ENCODE measurements at places on chromosomes 12 and 14.

DNA sequence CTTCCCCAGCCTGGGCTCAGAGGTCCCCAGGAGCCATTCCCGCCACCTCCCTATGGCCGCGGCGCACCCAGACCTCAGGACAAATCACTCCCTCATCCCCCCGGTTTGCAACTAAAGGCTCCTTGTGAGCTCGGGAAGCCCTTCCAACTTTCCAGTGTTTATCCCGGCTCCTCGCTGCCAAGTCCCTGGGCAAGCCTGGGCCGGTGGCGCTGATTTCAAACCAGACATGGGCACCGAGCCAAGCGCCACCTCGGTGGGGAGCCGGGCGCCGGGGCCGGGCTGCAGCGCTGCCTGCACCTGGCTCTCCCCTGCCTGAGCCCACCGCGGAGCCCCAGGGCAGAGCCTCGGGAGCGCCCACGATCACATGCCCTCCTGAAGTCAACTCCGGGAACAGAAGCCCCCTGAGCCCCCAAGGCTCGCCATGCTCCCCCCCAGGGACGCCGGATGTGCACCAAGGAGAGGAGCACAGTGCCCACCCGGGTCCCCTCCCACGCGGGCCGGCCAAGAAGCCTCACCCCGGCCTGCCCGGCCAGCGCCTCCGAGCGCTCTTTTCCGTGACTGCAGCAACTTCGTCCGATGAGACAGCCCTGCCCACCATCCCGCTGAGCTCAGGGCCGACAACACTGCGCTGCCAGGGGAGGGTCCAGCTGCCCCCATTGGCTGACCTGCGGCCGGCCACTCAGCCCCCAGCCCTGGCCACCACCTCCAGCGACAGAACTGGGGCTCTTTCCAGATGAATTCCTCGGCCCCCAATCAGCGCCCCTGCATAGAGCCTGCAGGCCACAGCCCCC is 50.0 kb downstream of the NCOR2 start:
- no peak for DNase-seq

- DNase-seq, result no peak
Measured at GRCh38 chr12:55733858-55734257, 5.0 kb upstream of the CD63 start.

GRCh38 chr14:34060651-34060999 is 109.8 kb upstream of the EGLN3 start:
- no peak for DNase-seq

DNA sequence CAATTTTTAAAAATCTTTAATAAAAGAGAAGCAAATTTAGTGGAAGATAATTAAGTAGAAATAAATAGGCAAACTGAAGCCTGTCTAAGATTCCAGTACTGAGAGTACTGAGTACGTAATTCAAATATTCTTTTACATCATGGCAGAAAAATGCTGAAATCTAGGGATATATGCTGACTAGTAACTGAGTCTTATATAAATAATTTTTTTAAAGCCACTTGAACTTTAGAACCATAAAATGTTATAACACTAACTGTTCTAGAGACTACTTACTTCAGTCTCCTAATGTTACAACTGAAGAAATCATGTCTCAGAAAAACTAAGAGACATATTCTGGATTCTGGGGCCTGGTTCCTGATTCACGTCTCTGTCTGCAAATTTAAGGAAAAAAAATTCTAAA is 230.6 kb upstream of the PLEKHG7 start:
- DNase-seq, result no peak

- no peak for DNase-seq
Measured at GRCh38 chr14:31592631-31593030, 31.4 kb downstream of the NUBPL start.

- DNase-seq, result no peak
Measured at GRCh38 chr12:65232476-65233077, 45.9 kb upstream of the MSRB3 start.

GRCh38 chr14:45742187-45742586 is 489.2 kb upstream of the MIS18BP1 start:
- DNase-seq, result no peak

DNA sequence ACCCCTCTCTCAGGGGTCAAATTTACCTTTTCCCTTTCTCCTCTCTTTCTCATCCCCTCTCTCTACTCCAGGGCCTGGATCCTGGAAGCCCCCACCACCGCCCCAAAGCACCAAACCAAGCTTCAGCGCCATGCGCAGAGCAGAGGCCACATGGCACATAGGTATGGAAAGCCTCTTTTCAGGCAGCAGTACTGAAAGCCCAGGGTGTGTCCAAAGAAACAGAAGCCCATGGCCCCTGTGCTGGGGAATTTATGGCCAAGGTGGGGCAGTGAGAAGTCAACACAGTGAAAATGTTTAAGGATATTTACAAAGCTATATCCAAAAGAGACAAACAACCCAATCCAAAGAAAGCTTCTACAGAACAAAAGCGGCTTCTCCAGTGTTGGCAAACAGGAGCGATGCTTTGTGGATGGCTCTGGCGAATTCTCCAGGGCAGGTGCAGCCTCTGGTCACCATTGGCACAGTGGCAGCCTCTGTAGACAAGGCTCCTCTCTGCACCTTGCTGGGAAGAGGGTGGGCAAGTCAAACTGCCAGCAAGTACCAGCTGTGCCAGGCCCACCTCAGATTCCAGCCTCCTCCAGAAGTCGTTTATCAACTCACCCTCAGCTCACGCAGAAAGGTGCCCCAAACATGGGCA is 4.7 kb upstream of the CPNE6 start:
- no peak for DNase-seq

DNA sequence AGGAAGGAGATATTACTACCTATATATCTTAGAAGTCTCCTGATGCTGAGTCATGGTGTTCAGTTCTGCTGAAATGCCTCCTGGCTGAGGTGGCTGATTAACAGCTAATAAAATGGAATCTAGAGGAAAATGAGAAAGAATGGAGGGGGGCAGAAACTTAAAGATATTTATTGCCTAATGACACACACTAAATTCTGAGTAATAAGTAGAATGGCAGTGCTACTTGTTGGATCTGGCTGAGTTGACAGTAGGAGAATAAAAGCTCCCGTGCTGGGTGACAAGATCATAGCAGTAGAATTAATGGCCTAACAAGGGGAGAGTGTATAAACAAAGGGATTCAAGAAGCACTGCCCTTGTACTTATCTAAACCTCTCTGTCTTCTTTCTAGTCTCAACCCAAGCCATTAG is 137.5 kb downstream of the CNTN1 start:
- no peak for DNase-seq

DNA sequence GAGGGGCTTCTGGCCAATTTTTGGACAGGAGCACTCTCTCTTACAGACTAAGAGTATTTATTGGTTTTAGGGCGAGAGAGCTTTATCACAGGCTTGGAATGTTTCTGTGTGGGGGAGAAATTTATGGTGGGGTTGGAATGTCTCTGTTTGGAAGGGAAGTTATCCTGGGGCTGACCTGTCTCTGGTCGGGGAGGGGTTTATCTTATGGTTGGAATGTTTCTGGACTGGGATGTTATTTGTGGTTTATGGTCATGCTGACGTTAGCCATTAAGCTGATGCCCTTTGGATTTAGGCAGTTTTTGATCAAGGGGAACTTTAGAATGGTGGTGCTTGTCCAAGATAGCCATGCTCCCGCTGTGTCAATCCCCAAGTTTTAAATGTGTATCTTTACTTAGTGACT is 614.8 kb downstream of the DIO2 start:
- no peak for DNase-seq

- DNase-seq, result no peak
Measured at GRCh38 chr12:89427508-89428156, 75.3 kb upstream of the DUSP6 start.

DNA sequence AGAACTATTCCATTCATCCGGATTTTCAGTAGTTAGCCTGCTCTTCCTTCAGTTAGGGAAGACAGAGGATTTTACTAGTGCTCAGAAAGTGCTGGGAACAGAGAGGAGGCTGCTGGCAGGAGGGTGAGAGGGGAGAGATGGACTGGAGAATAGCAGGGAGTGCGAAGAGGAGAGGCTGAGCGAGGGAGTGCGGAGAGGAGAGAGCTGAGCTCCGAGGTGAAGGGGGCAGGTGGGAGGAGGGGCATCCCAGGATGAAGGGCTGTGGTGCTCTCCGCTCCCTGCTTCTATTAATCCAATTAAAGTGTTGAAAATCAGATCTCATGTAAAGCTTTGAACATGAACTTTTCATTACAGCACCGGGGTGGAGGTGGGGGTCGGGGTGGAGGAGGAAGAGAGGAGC is 20.4 kb upstream of the SMOC1 start:
- DNase-seq, result no peak

DNA sequence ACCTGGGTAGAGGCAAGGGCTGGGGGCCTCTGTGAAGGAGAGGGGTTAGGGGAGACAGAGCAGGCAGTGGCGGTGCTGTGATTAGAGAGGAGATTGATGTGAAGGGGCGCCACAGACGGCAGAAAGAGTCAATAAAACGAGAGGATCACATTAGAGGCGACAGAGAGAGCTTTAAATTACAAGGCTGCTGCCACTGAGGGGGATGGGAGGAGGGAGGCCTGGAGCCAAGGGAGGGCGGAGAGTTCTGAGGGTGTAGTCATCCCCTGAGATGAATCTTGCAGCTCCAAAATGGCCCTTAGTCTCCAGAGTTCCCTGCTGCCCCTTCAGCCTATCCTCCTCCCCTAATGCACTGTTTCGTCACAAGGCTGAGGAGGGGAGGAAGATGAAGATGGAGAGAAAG is 12.8 kb downstream of the ZFHX2 start:
- DNase-seq, result no peak

- no peak for DNase-seq
Measured at GRCh38 chr14:60945984-60946383, 34.9 kb downstream of the TRMT5 start.

DNA sequence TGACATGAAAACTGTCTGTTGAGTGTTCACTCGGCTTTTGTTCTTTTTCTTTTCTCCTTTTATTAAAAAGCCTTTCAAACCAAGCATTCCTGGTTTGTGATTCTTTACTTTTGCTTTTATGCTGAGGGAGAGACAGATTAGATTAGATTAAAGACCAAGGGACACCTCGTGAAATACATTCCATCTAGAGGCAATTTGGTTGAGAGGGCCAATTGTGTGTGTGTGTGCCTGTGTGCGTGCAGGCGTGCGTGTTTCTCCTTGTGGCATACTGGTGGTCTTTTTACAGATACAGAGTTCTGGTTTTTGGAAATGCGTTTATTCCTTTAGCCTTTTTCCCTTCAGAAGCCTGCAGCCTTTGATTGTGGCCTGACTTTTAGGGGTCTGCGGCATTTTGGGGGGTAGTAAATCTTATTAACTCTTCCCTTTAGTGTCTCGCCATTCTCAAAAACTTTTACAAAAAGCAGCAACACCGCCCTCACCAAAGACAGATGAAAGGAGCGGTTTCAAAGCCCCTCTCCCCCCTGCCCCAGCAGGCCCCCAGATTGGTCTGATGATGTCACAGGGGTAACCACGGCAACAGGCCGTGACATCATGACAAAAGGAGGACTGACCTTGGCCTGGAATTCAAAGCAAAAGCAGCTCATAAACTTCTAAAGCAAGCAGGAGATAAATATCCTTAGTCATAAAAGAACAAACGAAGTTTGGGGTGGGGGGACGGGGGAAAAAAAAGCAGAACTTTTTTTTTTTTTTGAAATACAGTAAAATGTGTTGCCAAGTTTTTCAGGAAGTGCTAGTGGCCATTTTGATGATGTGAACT is 84.1 kb upstream of the TBX3 start:
- DNase-seq, result no peak

DNA sequence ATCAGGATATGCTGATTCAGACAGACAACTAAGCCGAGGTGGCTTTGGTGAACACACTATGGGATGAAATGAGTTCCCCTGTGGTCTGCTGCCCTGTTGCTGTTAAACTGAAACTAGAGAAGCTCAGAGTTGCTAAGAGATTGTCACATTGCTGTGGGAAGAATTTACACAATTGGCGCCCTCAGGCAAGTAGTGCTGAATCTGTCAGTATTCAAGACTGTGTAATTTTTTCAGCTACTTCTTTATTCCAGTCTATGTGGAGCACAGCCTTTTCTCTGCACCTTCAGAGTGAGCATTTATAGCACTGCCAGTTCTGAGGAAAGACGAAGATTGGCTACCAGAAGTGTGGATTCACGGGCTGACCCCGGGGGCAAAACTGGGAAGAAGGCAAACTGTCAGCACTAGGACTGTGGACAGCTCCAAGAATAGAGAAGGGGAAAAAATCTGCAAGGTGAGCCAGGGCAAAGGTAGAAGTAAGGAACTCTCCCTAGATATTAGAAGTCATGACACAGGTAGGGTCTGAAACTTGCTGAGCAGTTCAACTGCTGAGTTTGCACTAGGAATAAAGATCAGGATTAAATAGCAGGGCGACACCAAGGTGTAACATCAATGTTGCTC is 218.8 kb upstream of the TMPO start:
- no peak for DNase-seq

DNA sequence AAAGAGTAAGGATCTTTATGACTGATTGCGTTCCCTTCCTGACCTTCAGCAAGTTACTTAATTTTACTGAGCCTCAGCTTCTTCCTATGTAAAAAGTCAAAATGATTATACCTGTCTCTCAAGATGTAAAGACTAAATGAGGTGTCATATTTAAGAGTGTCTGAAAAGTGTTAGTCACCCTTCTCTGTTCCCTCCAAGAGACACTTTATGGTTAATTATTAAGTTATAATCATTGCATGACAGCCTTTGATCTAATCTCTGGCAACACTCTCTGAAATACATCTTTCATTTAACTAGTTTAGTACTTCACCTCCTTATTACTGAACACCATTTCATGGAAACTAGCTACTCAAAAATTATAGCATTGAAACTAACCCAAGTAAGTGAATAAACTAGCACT is 54.8 kb downstream of the BMAL2 start:
- DNase-seq, result no peak

- no peak for DNase-seq
Measured at GRCh38 chr14:104968541-104969401, 9.4 kb downstream of the AHNAK2 start.

GRCh38 chr12:42761086-42761485 is 171.5 kb upstream of the PRICKLE1 start:
- no peak for DNase-seq

DNA sequence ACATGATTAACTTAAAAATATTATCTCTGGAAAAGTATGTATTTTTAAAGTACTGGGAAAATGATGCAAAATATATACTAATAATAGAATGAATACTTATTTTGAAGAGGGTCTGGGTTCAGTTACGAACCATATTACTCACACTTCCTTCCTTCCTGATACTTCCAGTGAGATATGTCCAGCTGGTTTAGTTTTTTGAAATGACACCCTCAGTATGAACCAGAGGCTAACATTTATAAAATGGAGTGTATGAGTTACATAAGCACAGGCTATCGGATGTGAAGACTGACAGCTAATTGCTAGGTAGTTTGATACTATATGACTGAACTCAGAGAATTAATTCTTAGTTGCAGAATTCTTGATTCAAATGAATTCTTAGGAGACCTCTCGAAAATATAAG is 122.9 kb downstream of the OTOGL start:
- DNase-seq, result no peak

- no peak for DNase-seq
Measured at GRCh38 chr14:60931218-60931617, 49.7 kb downstream of the TRMT5 start.

- no peak for DNase-seq
Measured at GRCh38 chr14:93914278-93914677, 12.9 kb upstream of the FAM181A start.

All from NCI-H187 treated with DMSO at 0.1 percent for 48 hours (cell line).